ENCODE measurements at places on chromosomes 16 and 17. TPM values are rescaled to one million over a fixed set of nuclear protein-coding genes. Genes with fewer than 3 reads are reported as not detected.

GAS7 gene
- total RNA-seq = 0.30 TPM

CEMP1 gene
- not detected for total RNA-seq

DPEP1 gene
- total RNA-seq = 1.0 TPM

TTYH2 gene
- 2.0 TPM for total RNA-seq

SENP3 gene
- total RNA-seq = 108 TPM

Measured in A549 treated with ZK216348 at 1 μM for 4 hours (cell line).